ENCODE measurements at places on chromosomes 11 and 22.
A peak's percentile ranks its signal among the peaks of the same experiment; 100 is the strongest.

GRCh38 chr11:128053981-128054931 is 533.1 kb downstream of the ETS1 start:
- no peak for DNase-seq

DNA sequence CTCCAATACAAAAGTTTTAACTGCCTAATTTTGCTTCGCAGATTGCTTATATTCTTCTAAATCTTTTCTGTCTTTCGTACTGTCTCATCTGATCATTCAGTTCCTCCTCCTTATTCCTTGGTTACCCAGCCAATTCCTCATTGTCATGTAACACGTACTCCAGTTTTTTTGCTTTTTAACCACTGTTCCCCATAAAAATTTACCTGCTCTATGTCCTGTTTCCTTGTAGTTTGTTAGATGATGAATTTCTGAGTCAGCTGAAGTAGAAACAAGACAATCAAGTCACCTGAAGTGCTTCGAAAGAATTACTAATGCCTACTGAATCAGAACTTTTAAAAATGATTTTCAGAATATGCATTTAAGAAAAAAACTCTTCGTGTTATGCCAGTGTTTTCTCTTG is 150.6 kb downstream of the CNTN5 start:
- no peak for DNase-seq

- DNase-seq = peak; percentile 23
These were observed 2.7 kb upstream of the CLMP start for GRCh38 chr11:123197711-123198110.

DNA sequence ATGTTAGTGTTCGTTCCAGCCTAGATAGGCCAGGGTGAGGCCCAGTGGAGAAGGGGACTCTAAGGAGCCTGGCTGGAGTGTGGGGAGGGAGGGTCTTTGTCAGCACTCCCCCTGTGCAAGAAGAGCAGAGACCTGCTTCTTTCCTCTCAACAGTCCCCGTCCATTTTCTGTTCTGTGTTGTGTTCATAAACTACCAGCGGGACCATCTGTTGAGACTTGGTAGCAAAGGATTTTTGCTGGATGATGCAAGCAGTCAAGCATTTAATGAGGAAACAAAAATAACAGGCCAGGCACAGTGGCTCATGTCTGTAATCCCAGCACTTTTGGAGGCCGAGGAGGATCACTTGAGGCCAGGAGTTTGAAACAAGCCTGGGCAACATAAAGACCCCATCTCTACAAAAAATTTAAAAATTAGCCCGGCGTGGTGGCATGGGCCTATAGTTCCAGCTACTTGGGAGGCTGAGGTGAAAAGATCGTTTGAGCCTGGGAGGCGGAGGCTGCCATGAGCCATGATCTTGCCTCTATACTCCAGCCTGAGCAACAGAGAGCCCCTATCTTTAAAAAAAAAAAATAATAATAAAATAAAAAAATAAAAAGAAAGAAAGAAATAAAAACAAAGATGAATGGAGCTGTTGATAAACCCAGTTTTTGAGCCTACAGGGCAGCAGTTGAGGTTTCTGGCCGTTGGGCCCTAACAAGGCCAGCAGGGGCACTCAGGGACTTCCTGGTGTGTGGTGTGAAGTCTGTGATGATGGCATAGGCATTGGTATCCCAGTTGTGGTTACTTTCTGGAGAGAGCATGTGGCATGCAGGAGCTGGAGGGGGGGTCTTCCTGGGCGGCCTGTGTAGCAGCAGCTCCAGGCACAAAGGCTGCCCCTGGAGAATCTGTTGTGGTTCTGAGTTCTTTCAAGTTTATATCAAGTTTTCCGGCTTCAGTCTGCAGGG is 1.7 kb upstream of the TXNRD2 start:
- DNase-seq = peak; percentile 75

GRCh38 chr11:19160847-19161246 is 40.9 kb downstream of the CSRP3 start:
- DNase-seq = no peak

Data from urothelium cell line (cell line).